ENCODE measurements at places on chromosomes 1 and 21. TPM values are rescaled to one million over a fixed set of nuclear protein-coding genes. Genes with fewer than 3 reads are reported as not detected.

GRCh38 chr1:171346881-171347280, 32.9 kb downstream of the FMO4 start:
- DNase-seq: no peak

Gene S100A5
- total RNA-seq: not detected

DNA sequence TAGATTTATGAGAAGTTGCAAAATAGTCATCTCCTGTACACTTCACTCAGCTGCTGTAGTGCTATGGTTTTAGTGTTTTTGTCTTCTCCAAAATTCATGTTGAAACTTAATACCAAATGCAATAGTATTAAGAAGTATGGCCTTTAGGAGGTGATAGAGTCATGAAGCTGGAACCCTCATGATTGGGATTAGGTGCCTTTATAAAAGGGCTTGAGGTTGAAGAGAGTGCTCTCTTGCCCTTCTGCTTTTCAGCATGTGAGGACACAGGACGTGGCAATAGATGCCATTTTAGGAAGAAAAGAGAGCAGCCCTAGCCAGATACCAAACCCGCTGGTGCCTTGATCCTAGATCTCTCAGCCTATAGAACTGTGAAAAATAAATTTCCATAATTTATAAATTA, 87.6 kb downstream of the CTH start:
- no peak for DNase-seq

GRCh38 chr1:74363220-74363619, 128.0 kb downstream of the TNNI3K start:
- no peak for DNase-seq

Gene UTS2
- 11.0 TPM for total RNA-seq

DNA sequence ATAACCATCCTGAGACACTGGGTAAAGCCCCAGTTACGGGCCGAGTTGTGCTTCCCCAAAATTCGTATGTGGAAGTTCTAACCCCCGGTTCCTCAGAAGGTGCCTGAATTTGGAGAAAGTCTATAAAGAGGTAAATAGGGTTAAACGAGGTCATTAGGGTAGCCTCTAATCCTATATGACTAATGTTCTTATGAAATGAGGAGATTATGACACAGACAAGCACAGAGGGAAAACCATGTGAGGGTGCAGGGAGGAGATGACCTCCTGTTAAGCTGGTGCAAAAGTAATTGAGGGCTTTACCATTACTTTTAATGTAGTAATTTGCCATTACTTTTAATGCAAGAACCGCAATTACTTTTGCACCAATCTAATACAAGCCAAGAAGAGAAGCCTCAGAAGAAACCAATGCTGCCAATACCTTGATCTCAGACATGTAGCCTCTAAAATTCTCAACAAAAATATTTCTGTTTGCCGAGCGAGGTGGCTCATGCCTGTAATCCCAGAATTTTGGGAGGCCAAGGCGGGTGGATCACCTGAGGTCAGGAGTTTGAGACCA, 260.8 kb downstream of the GPATCH2 start:
- no peak for DNase-seq

- no peak for DNase-seq
Measured at GRCh38 chr1:209625791-209626285, 26.4 kb downstream of the LAMB3 start.

Gene CYP4A22
- total RNA-seq: 0.22 TPM

Gene ORC1
- 2.5 TPM for total RNA-seq

Gene SYT11
- 384 TPM for total RNA-seq

Gene FAM3B
- 1.7 TPM for total RNA-seq

DNA sequence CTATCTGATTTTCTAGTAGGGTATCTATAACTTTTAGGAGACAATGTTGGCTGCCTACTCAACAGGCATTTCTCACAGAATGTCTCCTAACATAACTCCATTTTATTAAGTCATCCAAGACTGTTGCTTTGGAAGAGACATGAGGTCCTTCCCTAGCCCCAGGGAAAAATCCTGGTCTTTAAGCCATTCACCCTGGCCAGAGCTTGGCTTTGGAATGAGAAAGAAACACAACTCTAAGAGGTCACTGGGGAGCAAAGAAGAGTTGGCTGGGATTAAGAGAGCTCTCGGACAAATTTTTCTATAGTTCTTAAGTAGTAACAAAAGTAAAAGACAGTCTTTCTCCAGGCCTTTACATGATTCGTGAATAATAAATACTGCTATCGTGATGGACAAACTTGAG, 57.9 kb downstream of the PCNX2 start:
- no peak for DNase-seq

Gene EFNA1
- total RNA-seq: 27.8 TPM

Gene MAN1C1
- 46.3 TPM for total RNA-seq

- no peak for DNase-seq
Measured at GRCh38 chr1:108897865-108898720, 21.3 kb downstream of the GPSM2 start.

Gene DIRAS3
- total RNA-seq: 6.2 TPM

Gene ADAMTSL4
- 13.1 TPM for total RNA-seq

Gene PYHIN1
- total RNA-seq: 0.30 TPM

DNA sequence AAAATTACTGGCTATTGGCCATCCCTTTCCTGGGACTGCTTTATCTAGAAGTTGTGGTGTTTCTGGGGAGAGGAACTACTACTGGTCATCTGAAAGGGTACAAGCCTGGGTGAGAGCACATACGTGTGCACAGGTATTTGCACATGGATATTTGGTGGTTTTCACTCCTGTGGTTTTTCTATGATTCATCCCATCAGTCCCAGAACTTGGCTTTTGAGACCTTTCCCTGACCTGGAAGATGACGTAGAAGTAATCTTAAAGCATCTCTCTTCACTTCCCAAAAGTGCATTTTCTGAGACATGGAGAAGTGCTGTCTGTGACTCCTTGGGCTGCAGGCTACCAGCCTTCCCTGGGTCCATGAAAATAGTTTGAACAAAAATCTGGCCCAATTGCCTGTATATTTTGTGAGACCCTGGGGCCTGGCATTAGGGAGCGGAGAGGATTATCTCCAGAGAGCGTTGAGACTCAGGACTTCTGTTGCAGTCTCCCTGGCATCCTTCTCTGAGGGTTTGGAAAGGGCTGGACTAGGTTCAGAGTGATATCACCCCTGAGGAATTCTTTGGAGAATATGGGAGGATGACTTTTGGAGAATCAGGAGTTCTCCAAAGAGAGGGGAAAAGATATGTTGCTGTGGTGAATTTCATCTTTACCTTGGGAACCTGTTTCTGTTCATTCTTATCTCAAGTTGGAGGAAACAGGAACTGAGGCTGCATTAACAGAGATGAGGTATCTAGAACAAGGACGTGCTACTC, 130.8 kb downstream of the NOS1AP start:
- DNase-seq: no peak

Gene GRIK1
- 28.8 TPM for total RNA-seq

DNA sequence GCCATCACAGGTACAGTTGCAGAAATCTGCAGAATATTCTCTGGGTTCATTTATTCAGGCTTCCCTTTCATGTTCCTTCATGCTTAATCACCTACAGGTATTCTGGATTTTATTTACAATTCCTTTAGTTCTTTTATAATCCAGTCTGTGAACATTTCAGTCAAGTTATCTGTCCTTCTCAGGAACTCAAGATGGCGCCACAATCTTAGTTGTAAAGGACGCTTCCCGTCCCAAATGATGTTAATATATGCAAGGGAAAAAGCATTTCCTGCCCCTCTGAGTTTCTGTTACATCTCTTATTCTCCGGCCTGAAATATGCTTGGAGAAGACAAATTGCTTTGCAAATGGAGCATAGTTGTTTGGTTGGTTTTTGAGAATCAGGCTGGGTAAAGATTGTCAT, 19.3 kb downstream of the F3 start:
- DNase-seq: peak; percentile 91

GRCh38 chr1:212118167-212118871, 82.8 kb downstream of the DTL start:
- no peak for DNase-seq

GRCh38 chr21:41612674-41613532, 104.9 kb upstream of the TMPRSS2 start:
- DNase-seq: peak; percentile 67

- no peak for DNase-seq
Measured at GRCh38 chr1:172719066-172719627, 60.2 kb downstream of the FASLG start.

Gene GBP2
- total RNA-seq: 4.3 TPM

Measured in spinal cord (tissue), 10 donors.